Hematopoietic multipotent progenitor cell treated with erythropoietin and hydrocortisone succinate and interleukin-3 and kit ligand, for 6 days (in vitro differentiated cells): ENCODE measurements at places on chromosomes 2 and 18.

GRCh38 chr2:55150834-55151233 is 81.3 kb downstream of the CLHC1 start:
- DNase-seq = no peak

GRCh38 chr2:156349605-156350004 is 17.1 kb upstream of the NR4A2 start:
- DNase-seq = no peak

DNA sequence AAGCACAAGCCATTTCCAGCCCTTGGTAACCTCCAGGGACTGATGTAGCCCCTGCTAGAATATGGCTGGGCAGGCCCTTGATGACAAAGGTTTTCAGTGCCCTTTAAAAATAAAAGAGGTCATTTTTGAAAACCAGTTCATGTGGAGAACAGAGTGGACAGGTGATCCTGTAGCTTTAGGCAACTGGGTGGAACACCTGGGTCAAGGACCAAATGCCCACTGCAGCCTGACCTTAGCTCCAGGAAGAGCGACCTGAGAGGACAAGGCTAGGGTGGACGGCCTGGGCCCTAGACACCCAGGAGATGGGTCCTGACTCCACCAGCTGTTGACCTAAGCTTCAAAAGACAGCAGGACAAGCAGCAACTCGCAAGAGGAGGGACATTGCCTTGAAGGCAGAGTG is 116.6 kb downstream of the LIPG start:
- no peak for DNase-seq

- DNase-seq = no peak
Observed at GRCh38 chr2:66772618-66773017, 337.7 kb downstream of the MEIS1 start.

DNA sequence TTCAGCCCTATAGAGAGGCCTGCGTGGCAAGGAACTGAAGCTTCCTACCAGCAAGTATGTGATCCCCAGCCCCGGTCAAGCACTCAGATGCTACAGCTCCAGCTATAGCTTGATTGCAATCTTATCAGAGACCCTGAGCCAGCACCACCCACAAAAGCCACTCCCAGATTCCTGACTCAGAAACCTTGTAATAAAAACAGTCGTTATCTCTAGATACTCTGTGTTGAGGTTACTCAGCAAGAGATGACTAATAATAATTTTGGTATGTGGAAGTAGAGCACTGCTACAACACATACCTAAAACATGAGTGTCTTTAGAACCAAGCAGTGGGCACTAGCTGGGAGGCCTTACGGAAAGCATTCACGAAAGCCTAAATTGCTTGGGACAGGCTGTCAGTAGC is 216.9 kb downstream of the UXS1 start:
- DNase-seq = peak; percentile 7

DNA sequence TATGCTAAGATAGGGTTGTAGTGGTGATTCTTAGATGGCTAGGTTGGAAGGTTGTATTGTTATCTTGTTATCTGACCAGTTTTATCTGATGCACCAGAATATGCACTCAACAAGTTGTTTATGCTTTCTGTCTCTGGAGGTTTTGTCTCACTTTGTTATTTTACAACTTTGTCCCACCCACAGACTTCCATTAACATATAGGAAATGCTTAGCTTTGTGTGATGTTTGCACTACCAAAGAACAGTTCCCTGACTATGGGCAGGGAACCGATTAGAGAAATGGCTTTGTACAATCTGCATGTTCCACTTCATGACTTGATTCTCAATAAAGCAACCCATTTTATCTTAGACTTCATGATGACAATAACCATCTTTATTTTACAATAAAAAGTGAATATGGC is 160.6 kb upstream of the CDH20 start:
- no peak for DNase-seq

DNA sequence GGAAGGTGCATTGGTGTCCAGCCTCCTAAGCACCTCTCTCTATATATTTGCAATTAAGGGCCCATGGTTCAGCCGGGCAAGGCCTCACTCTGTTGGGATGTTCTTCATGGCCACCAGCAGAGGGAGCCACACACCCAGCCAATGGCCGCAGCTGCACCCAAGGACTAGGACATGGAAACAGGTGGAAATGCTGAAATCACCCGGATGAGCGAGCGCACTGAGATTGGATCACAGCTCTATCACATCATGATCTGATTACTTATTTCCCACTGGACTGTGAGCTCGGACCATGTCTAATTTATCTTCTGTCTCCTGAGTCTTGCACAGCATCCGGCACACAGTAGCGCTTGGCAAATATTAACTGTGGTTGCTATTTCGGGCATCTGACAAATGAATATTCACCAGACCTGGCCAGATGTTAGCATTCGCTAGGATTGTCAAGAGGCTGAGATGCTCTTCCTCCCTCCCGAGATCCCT is 31.2 kb downstream of the KIF3C start:
- peak; percentile 86 for DNase-seq
